ENCODE measurements at places on chromosomes 16 and 17.

DNA sequence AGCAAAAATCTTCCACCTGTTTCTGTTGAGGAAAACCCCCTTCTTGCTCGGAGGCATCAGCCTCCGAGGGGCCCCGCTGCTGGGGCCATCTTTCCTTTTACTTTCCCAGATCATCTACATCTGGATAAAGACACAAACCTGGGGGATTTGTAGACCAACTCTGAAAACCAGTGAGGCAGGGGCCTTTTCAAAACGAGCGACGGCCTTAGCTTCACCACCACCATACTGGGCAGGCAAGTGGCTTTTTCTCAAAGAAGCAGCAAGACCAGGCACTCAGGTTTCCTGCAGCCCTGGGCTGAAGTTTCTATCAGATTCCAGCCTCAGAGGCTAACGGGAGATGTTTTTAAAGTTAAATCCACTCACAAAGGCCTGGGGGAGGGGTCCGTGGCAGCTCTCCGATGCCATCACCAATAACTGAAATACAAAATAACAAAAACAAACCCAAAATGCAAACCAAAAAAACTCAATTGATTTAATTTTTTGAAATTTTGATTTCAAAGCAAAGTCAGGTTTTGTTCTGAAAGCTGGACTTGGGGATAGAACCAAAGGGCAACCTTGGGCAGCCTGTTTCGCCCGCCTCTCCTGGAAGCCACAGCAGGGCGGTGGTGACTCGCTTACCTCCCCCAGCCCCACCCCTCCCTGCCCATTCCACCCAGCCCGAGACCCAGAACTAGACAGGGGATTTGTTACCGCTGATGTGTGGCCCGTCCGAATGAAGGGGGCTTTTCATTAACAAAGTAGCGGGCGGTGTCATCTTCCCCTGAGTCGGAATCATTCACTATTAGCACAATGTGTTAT, 55.8 kb downstream of the SALL1 start:
- DNase-seq, result no peak

GRCh38 chr16:25950586-25951281, 259.0 kb downstream of the HS3ST4 start:
- no peak for DNase-seq

DNA sequence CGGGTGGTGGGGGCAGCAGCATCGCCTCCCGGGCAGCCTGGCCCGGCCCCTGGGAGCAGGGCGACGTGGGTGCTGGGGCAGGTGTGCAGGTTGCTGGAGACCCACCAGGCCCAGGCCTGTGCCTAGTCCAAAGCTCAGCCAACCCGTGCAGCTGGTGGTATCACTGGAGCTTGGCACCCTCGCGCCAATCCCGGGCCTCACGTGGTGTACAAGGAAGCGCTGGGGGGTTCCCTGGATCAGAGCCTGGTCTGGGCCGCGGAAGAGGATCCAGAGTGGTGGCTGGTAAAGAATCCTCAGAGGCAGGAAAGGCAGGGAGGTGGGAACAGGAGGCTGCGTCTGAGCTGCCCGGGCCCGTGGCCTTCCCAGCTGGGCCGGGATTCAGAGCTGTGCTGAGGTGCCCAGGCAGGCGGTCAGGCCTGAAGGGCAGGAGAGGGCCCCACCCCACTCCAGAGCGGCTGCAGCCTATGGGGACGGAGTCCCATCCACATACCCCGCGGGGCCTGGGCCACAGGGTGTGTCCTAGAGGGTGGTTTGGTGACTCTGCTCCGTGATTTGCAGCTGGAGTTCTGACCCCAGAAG, 36.2 kb downstream of the ZFPM1 start:
- DNase-seq, result no peak

DNA sequence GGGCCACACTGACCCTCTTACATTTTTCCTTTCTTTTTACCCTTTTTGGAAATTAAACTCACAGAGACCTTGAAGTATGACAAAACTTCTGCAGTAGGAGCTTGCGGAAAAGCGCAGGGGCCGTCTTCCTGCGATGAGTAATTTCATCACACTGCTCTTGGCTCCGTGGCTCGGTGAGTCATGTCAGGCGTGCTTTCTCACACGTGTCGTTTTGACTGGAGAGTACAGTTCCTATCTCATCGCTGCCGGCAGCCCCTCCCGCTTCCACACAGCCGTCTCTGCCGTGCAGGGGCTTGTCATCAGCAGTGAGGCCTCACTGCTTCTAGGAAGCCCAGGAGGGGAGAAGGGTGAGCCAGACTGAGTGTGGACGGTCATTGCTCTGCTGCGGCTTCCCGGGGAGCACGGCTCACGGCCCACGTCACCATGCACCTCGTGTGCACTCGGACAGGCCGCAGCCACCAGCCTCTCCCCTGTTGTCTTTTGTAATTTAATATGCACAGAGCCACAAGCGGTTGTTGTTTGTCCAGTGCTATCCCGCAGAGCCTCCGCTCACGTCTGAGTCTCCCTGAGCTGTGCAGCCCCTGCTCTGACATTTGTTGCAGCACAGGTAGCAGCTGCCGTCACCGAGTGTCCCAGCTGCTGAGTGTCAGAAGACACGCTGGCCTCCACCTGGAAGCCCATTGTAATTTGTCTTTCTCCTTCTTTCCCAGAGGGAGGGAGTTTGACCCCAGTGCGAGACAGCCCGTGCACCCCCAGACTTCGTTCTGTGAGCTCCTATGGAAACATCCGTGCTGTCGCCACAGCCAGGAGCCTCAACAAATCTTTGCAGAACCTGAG, 99.4 kb upstream of the CHMP6 start:
- DNase-seq, result peak; percentile 85

DNA sequence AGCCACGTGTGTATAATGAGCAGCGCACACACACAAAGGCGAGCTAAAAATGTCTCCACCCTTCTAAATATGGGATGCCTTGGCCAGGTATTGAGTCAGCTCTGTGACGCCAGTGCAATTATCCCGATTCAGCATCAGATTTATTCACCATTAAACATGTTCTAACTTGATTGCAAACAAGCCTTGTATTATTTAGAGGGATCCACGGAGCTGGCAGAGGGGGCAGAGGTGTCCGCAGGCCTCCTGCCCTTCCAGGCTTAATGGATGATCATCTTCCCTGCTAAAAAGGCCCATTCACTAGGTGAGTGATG, 591.7 kb downstream of the MAF start:
- DNase-seq, result no peak

DNA sequence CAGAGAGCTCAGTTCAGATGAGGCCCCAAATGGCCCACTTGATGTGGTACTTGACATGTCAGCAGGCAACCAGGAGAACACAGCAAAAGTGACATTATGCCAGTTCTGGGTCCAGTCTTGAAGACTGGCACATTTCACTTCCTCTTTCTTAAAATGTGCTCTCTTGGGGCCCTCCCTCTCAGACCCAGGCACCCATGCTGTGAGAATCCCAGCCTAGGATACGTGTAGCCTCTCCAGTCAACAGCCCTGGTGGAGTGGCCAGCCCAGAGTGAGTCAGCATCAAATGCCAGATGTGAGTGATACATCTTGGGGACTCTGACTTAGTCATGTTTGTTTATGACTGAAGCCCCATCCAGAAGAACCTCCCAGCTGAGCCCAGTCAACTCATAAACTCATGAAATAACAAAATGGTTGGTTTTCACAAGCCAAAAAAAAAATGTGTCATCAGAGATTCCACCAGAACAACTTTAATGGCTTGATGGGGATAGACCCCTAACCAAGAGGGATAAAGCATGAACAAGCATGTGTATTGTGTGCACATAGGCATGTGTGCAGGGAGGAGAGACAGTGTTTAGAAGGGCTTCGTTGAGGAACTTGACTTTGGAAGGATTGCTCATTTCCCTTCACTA, 82.5 kb upstream of the TNRC6C start:
- DNase-seq, result no peak

GRCh38 chr17:7885367-7886226, 3.0 kb upstream of the CHD3 start:
- peak; percentile 45 for DNase-seq
